ENCODE measurements at places on chromosomes 5 and 9.

DNA sequence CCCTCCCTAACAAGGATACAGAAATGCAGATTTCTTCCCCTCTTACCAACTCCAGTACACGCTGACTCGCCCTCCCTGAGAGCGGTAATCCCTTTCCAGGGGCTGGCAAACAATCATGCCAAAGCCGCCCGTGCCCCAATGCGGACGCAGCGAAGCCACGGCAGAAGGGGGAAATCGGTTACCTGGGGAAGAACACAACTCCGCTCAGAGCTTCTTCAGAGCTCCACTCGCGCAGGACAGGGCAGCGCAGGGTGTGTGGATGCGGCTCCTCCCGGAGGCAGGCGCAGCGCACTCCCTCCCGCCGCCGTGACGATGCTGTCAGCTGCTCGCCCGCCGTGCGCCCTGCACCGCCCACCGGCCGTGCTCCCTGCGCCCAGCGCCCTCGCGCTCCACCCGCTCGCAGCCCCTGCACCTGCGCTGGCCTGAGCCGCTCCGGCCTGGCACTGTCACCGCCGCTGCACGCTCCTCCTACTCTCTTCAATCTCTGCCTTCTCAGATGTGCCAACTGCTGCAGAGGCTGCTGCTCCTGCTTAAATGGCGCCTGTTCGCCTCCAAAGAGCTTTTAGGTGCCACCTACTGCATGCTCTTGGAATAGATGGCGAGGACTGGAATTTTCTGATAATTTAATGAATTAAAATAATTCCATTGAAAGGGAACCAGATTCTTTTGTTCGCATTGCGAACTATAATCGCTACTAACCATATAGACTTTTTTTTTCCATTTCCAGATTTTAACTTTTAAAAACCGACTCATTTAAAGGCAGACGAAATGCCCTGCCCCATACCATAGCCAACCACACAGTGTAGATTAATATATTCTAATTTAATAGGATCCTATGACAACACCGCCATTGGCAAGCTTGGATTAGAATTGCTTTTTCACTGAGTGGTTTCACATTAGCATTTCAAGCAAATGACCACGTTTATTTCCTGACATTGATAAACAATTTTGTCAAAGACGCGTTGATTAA, at the start of gene DIRAS2:
Gene DIRAS2 (minus strand): TSS at position 255 of the 970 bp plus-strand sequence. CDS start 28,997 bp downstream, outside the sequence.
- DNase-seq, result peak; percentile 98

- DNase-seq, result no peak
These were observed 284.1 kb upstream of the GRAMD2B start for GRCh38 chr5:126139086-126139485.

DNA sequence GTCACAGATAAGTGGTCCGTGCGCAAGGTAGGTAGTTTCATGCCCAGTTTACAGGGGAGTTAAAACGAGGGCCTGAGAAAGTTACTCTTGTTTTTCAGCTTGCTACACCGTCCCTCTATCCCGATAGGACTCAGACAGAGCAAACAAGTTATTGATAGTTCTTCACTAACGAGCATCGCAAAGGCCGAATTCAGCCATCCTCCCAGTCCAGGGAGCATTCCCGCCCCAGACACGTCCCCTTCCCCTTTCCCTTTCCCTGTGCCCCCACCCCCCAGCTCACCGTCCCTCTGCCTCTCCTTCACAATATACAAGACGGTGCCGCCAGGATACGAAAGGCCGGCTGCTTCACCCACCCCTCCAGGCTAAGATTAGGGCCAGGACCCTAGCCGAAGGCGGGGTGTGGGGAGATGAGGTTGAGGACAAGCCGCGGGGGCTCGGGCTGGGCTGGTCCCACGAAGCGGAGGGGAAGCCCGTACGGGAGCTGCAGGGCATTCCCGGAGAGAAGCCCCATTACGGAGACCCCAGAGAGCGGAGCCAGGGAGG, 599 bp downstream of the KIAA1191 start:
- DNase-seq, result peak; percentile 74

- no peak for DNase-seq
These were observed 25.2 kb upstream of the TNFAIP8 start for GRCh38 chr5:119330367-119331183.

GRCh38 chr5:60223342-60223741, 329.8 kb upstream of the PDE4D start:
- DNase-seq, result no peak

GRCh38 chr9:8262625-8263622, 463.3 kb upstream of the DMAC1 start:
- no peak for DNase-seq

DNA sequence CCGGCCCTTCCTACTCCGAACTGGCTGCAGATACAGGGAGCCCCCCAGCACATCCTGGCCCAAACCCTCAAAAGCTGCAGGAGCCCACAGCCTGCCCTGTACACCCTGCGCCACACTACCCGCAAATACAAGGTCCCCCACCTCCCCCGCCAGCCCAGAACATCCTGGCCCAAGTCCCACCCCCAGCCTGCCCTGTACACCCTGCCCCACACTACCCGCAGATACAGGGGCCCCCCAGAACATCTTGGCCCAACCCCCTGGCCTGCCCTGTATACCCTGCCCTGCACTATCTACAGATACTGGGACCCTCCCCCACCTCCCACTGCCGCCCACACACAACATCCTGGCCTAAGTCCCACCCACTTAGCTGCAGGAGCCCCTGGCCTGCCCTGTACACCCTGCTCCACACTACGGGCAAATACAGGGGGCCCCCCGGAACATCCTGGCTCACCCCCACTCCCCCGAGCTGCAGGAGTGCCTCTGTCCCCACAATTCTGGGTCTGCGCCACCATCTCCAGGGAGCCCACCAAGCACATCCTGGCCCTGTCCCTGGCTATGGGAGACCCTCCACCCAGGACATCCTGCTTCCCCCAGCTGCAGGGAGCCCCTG, 8.3 kb downstream of the LPCAT1 start:
- no peak for DNase-seq

DNA sequence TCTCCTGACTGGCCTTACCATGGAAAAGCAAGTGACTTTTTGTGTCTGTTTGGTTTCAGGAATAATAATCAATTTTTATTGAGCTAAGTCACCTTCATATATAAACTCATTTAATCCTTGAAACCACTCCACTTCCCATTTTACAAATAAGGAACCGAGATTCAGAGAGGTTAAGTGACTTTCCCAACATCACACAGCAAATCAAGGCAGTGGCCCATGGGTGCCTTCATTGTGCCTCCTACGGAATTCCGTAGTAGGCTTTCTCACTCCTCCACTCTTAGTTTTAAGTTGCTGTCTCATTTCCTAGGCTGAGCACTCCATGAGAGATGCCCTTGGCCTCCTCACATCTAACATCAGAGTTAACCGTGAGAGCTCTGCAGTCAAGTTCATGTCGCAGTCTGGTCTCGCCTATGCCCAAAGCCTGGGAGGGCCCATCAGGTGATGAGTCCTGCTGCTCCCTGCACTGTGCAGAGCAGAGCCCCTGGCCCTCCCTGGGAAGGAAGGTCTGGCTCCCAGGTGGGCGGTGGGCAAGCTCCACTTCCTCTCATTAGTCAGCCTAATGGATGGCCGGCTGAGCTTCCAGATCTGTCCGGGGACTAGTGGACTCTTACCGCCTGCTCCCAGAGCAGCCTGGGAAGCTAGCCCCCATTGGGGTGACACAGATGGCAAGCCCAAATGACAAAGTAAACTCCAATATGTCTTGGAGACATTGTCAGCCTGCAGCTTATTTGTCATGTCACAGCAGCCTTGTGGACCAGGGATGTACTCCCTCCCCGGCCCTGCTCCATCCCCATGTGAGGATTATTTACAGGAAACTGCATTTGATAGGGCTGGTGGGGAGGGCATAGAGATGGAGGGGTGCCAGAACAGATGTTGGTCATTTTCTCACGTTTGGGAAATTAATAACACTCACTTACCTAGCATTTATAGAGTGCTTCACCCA, 123.4 kb downstream of the MVB12B start:
- no peak for DNase-seq

DNA sequence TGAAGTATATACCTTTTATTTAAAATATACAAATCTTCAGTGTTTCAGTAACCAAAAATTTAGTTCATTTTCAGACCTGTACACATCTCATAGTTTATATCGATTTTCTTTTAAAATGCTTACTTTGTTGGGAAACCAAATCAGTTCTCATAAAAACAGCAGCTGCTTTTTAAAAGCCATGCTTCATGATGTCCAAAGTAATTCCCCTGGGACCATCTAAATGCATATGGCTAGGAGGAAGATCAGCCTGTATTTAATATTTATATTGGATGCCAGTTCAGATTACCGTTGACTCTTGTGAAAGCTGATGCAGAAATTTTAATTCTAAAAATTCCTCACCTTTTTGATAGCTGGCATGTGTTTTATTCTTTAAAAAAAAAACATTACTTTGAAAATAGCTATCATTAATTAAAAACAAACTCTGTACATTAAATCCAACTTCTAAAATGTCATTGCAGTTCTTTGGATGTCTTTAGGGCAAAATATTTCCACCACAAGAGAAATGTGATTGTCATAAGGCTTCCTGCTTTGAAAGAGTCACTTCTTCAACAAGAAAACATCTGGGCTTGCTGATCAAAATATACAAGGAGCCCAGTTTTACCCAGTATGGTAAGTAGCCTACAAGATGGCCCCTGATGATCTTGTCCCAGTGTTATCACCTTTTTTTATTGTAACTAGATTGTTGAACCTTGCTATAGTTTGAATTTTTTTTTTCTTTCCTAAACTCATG, 1242.9 kb upstream of the CDH6 start:
- no peak for DNase-seq
